ENCODE measurements at places on chromosomes 2 and 18.

DNA sequence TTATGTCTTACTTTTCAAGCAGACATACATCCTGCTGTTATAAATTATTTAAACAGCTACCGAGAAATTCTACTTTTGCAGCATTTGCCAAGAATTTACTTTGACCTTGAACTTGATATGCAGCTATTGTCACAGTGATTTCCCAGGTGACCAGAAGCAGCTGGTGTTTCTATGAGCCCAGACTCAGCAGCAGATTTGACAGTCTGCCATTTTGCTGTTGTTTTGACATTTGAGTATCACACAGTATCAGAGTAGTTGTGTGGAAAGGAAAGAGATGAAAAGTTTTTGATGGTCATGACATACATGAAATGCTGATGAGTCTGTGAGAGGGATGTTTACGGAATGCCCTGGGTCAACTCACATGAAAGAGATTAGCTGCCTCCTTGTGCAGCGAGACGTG lies 6.6 kb upstream of the CCDC195 start:
- DNase-seq = no peak

GRCh38 chr2:85907671-85908157 lies 18.9 kb upstream of the ST3GAL5 start:
- no peak for DNase-seq

GRCh38 chr18:44592639-44593038 lies 88.0 kb upstream of the SETBP1 start:
- DNase-seq = no peak

GRCh38 chr2:28273751-28274150 lies 118.9 kb upstream of the FOSL2 start:
- no peak for DNase-seq

GRCh38 chr2:117064021-117064420 lies 750.5 kb upstream of the DDX18 start:
- no peak for DNase-seq

- no peak for DNase-seq
Measured at GRCh38 chr2:233473386-233473791, 93.2 kb downstream of the USP40 start.

- no peak for DNase-seq
Measured at GRCh38 chr2:27993402-27993787, 102.9 kb downstream of the BABAM2 start.

GRCh38 chr2:75807992-75808391 lies 97.3 kb upstream of the GCFC2 start:
- no peak for DNase-seq

DNA sequence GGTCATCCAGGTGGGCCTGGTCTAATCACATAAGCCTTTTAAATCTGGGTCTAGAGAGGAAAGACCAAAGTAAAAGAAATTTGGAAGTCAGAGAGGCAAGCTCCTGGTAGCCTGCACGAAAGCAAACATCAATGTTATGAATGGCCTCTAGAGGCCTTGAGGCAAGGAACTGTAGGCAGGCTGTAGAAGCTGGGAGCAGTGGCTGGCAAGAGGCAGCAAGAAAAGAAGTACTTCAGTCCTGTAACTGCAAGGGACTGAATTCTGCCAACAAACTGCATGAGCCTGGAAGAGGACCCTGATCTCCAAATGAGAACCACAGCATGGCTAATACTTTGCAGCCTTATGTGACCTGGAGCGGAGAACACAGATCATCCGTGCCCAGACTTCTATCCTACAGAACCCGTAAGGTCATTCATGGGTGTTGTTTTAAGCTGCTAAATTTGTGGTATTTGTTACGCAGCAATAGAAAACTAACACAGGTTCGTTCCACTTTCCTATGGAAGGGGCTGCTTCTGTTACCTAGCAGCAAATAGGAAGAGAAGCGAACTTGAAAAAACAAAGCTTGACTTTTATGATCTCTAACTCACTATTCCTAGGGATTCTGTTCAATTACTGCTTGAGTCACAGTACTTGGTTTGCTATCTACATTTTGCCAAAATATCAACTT lies 1.2 kb downstream of the IMMT start:
- DNase-seq = no peak

DNA sequence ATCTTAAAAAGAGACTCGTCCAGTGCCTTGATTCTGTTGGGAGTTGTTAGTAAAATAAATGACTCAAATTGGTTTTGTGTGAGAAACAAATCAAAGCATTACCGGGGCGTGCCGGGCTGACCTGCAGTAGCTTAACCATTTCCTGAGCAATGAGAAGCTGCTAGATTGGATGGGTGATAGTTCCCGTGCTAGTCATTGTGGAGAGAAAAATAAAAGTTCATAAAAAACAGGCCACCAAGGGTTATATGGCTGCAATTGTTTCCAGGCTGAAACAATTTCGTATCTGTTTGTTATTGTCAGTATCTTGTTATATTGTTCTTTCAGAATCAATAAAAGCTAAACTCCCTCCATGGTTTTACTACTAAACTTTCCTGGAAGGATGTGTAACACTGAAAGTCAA lies 314.4 kb downstream of the MTX2 start:
- DNase-seq = no peak

GRCh38 chr2:134413430-134413829 lies 159.6 kb downstream of the MGAT5 start:
- no peak for DNase-seq

DNA sequence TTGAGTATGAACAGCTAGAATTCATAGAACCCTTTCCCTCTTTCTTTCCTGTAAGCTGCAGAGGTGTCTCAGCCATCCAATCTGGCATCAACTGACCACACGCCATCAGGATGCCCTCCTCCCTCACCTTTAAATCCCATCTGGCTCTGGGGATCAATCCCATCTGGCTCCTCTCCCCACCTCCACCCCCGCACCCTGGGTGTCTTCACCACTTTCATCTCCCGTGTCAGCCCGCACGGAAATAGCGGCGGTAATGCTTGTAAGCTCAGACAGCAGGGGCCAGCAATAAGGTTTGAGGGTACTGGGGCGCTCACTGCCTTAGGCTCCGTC lies 508 bp upstream of the TUBA4B start:
- DNase-seq = peak; percentile 28

GRCh38 chr2:119083416-119083815 lies 75.1 kb downstream of the C1QL2 start:
- DNase-seq = no peak

- DNase-seq = no peak
Measured at GRCh38 chr2:199057936-199058335, 399.8 kb downstream of the SATB2 start.

GRCh38 chr2:14773696-14774095 lies 141.2 kb downstream of the LRATD1 start:
- DNase-seq = no peak

GRCh38 chr2:28649481-28650265 lies 102.0 kb upstream of the PPP1CB start:
- DNase-seq = no peak

DNA sequence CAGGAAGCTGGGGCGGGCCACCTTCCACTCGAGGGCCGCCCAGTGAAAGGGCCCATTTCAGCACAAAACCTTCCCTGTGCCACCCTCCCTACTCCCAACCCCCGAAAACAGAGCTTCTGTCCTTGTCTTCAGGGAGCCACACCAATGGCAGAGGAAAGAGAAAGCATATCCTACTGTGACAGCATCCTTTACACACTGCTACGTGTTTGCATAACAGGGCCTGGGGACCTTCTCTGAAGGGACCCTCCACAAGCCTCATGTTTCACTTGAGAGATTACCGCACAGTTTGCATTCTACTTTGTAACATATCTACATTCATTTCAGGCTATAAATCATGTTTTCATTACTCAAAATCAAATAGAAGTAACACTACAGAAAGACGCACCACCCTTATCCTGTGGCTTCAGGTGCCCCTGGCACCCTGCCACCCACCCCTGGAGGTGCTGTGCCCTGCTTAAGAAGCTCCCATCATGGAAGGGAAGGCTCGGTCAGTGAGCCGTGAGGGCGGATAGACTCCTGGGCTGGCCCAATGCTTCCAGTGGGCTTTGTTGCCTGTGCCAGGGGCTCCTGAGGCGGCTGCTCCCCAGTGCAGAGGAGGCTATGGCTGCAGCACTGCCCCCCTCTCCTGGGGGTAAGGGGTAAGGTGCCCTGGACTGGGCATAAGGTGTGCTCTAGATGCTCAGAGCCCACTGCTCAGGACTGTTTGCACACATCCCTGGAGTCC lies 52.0 kb downstream of the EIPR1 start:
- DNase-seq = no peak

DNA sequence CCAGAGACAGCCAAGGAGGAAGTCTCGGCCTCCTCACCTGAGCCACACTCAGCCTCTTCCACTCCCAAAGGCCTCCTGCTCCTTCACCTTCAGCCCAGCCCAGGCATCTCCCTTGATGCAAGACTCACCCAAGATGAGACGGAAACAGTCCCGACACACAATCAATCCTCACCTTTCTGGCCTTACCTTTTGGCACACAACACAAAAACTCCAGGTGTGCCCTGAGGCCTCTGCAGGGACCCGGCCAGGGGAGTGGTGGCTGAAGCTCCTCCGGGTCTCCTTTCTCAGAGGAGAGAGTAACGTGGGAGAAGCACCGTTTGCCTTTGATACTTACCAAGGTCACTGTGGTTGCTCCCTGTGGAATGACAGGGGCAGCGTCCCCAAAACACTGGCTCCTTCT lies 23.8 kb upstream of the EFHD1 start:
- DNase-seq = no peak

DNA sequence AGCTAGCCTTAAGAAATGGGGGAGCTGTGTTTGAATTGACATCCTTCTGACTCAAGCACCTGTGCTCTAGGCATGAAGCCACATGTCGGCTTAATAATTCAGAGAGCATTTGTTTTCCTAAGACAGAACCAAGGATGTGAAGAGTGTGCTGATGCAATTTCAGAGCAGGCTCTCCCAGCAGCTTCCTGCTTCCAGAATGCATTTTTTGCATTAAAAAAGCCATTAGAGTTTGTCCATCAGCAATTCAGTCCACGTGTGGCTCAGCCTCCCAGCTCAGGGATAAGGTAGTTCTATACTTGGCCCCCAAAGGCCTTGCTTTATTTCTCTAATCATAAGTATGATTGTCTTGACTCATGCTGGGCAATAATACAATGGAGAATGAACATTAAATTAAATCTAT lies 37.7 kb downstream of the DOCK10 start:
- no peak for DNase-seq

DNA sequence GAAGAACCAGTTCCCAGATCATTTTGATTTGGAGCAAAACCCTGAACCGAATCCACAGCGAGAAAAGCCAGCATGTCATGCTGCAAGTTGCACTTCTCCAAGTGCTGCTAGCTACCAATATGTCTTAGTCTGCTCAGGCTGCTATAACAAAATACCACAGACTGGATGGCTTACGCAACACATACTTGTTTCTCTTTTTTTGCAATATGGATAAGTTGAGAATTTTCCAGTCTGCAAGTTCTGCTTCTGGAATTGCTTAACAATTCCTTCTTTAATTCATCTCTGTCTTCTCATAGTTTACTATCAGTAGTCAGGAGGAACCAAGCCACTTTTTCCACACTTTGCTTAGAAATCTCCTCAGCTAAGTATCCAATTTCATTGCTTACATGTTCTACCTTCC lies 105.9 kb upstream of the RBBP8 start:
- DNase-seq = no peak

GRCh38 chr2:234293973-234294372 lies 202.9 kb downstream of the ARL4C start:
- DNase-seq = no peak

- no peak for DNase-seq
Measured at GRCh38 chr18:35618696-35619095, 37.2 kb downstream of the GALNT1 start.

- DNase-seq = no peak
Measured at GRCh38 chr2:18623782-18624181, 34.4 kb upstream of the NT5C1B start.

DNA sequence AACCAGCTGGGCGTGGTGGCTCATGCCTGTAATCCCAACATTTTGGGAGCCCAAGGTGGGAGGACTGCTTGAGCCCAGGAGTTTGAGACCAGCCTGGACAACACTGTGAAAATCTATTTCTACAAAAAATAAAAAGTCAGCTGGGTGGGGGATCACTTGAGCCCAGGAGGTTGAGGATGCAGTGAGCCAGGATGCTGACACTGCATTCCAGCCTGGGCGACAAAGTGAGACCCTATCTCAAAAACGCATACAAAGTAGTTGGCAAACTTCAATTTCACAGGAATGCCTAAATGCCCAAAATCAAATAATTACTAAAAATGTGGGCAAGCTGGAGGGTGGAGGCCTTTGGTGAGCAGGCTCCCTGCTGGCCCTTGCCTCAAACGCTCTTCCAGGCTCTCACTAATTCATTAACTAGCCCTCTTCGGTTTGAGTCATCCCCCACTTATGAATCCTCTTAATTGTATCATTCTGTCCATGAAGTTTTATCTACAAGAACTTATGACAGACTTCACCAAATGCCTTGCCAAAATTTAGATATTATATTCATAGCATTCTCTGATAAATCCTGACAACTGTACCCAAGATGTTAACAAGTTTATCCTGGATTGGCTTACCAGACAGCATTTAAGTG lies 68.7 kb upstream of the ZFP36L2 start:
- DNase-seq = no peak

DNA sequence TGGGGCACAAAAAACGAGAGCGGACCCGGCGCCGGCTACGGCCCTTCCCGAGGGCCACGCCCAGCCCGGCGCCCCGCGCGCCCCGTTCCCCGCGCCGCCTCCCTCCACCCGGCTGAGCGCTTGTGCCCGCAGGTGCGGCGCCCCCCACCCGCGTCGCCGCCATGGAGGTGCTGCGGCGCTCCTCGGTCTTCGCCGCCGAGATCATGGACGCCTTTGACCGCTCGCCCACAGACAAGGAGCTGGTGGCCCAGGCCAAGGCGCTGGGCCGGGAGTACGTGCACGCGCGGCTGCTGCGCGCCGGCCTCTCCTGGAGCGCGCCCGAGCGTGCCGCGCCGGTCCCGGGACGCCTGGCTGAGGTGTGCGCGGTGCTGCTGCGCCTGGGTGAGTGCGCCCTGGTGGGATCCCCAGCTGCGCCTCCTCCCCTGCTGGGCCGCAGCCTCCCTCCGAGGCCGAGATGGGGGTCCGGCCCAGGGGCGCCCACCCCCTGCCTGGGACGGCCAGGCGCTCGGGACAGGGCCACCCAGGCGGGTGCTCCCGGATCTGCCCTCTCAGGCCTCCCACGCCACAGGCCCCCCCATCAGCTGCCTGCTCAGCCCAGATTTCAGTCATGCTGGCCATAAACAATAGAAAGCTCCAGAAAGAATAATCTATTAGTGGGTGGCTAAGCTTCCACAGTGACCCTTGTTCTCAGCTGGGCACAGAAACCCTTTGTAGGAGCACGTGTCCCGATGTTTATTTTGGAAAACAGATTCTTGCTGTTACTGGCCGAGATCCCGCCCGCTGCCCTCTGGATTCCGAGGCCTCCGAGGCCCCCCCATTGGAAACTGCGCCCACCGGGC lies 997 bp downstream of the BOK start:
- no peak for DNase-seq

Data from stimulated activated CD4-positive, alpha-beta T cell treated with anti-CD3 and anti-CD28 coated beads, Interleukin-2, amount 100 ng/mL, for 4 hours (primary cell).